Vagina (tissue), 2 donors: ENCODE measurements at places on chromosomes 3 and 15. TPM values are rescaled to one million over a fixed set of nuclear protein-coding genes. Genes with fewer than 3 reads are reported as not detected.
A peak's percentile ranks its signal among the peaks of the same experiment; 100 is the strongest.

- no peak for DNase-seq
- H3K4me1 ChIP-seq = no peaks in the 10 kb centered on the region
- H3K4me3 ChIP-seq = no peak overlapping the region
- no peaks in the 10 kb centered on the region for H3K27me3 ChIP-seq
These were observed 265.4 kb upstream of the ARHGEF26 start for GRCh38 chr3:153855772-153856171.

Gene GOLGA8T
- total RNA-seq = 1.5 TPM

Gene ATP10A
- total RNA-seq = 3.2 TPM

- H3K4me3 ChIP-seq = no peak overlapping the region
- no peaks in the 10 kb centered on the region for H3K4me1 ChIP-seq
- H3K27ac ChIP-seq = no peak overlapping the region
- DNase-seq = no peak
These were observed 10.5 kb downstream of the NUTM1 start for GRCh38 chr15:34353627-34354026.

Gene FOXL2
- 1.5 TPM for total RNA-seq

GRCh38 chr3:53773611-53774368 lies 72.4 kb downstream of the CHDH start:
- H3K4me3 ChIP-seq = no peak overlapping the region
- peak overlapping the region; percentile 76 for H3K27ac ChIP-seq
- peaks cover 25% of the 10 kb centered on the region for H3K4me1 ChIP-seq

GRCh38 chr15:99967841-99968371 lies 234.7 kb upstream of the LYSMD4 start:
- peaks cover 11% of the 10 kb centered on the region for H3K4me1 ChIP-seq
- no peak for DNase-seq
- no peak overlapping the region for H3K4me3 ChIP-seq
- H3K36me3 ChIP-seq = no peaks in the 10 kb centered on the region

- H3K4me1 ChIP-seq = no peaks in the 10 kb centered on the region
- no peak for DNase-seq
- no peak overlapping the region for H3K4me3 ChIP-seq
- H3K27ac ChIP-seq = no peak overlapping the region
- H3K36me3 ChIP-seq = no peaks in the 10 kb centered on the region
- no peaks in the 10 kb centered on the region for H3K27me3 ChIP-seq
These were observed 82.1 kb downstream of the EEFSEC start for GRCh38 chr3:128235207-128235926.

Gene TNIK
- total RNA-seq = 5.9 TPM

Gene POPDC2
- 3.4 TPM for total RNA-seq

DNA sequence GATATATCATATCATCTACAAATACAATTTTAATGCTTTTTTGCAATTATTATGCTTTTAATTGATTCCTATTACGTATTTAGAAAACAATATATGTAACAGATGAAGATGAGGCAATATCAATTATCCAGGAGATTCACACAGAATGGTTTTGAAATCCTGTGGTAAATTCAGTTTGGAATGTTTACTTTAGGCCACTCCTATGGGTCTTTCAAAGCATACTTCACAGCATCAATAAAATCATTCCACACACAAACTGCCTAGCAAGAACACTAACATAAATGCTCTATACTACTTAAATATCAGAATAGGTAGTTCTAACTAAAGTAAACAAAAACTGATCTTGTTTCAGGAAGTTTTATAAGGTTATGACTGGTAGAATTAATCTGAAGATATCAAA lies 90.5 kb downstream of the FAM227B start:
- no peaks in the 10 kb centered on the region for H3K4me1 ChIP-seq
- H3K27ac ChIP-seq = no peak overlapping the region
- no peaks in the 10 kb centered on the region for H3K36me3 ChIP-seq

DNA sequence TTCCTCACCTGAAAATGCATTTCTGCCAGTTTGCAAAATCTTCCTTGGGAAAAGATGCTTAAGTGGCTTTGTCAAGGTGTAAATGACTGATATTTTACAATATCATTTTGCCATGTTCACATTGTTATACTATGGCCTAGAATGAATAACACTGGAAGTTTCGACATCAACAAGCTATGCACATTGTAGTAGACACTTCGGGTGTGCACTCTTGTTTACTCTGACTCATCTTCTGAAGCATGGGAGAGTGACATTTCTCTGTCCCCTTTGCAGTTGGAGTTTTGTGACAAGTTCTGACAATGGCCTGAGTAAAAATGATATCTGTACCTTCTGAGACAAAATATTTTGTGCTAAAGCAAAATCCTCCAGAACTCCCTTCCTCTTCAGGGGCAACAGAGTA lies 567.0 kb upstream of the RGMA start:
- H3K27ac ChIP-seq = no peak overlapping the region
- no peaks in the 10 kb centered on the region for H3K27me3 ChIP-seq
- no peaks in the 10 kb centered on the region for H3K36me3 ChIP-seq
- no peak overlapping the region for H3K4me3 ChIP-seq

GRCh38 chr3:100195375-100195774 lies 65.4 kb upstream of the TBC1D23 start:
- H3K4me1 ChIP-seq = no peaks in the 10 kb centered on the region
- no peak for DNase-seq
- H3K27ac ChIP-seq = no peak overlapping the region
- no peaks in the 10 kb centered on the region for H3K36me3 ChIP-seq

GRCh38 chr3:72346526-72346926 lies 501.7 kb downstream of the SHQ1 start:
- peak overlapping the region; percentile 18 for H3K27ac ChIP-seq
- H3K4me1 ChIP-seq = peaks cover 37% of the 10 kb centered on the region
- no peaks in the 10 kb centered on the region for H3K36me3 ChIP-seq
- H3K4me3 ChIP-seq = no peak overlapping the region
- no peak for DNase-seq

Gene SH3GL3
- 3.9 TPM for total RNA-seq

DNA sequence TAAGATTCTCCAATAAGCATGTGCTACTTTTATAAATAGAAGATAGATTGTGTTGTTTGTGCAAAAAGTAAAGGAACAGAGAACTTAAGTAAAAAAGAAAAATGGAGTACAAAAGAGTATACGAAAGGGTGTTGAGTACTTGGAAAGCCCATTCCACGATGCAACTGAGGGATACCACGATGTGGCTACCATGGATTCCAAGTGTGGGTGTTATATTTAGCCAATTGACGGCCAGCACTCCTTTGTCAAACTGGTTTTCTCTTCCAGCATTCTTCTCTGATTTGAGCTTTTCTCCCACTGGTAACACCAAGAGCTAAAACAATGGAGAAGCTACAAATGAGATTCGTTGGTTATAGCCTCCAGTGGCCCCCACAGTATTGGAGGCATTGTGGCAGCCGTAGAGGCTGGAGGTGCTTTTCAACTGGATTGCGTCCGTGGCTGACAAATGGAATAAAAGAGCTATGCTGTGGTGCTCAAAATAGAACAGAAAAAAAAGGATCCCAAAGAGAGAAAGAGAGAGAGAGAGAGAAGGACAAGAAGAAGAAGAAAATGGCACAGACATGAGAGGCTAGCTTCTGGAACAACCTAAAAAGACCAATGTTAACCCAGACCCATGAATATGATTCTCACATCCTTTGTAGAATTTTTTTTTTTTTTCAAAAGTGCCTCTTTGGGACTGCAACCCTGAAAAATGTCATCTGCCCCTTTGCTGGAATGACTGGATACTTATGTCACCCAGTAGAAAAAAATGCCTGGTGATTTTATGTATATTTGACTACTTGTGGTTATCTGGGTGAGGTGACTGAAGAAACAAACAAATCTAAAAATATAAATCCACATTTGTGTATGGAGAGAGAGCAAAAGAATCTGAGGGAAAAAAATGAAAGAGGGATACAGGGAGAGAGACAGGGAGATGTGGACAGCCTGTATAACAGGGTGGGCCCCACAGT lies 345.1 kb downstream of the RORA start:
- H3K4me1 ChIP-seq = no peaks in the 10 kb centered on the region
- no peaks in the 10 kb centered on the region for H3K27me3 ChIP-seq
- no peak overlapping the region for H3K27ac ChIP-seq
- H3K36me3 ChIP-seq = no peaks in the 10 kb centered on the region
- no peak for DNase-seq

GRCh38 chr3:184188080-184188479 lies 2.1 kb downstream of the ABCF3 start:
- H3K4me3 ChIP-seq = no peak overlapping the region
- no peak overlapping the region for H3K27ac ChIP-seq
- no peaks in the 10 kb centered on the region for H3K27me3 ChIP-seq
- peaks cover 33% of the 10 kb centered on the region for H3K4me1 ChIP-seq

Gene CLEC3B
- 41.7 TPM for total RNA-seq

Gene WWTR1
- total RNA-seq = 181 TPM

GRCh38 chr3:11304175-11304574 lies 32.0 kb downstream of the ATG7 start:
- H3K27ac ChIP-seq = no peak overlapping the region
- DNase-seq = no peak
- H3K4me1 ChIP-seq = no peaks in the 10 kb centered on the region
- peaks cover 35% of the 10 kb centered on the region for H3K36me3 ChIP-seq
- no peaks in the 10 kb centered on the region for H3K27me3 ChIP-seq

- no peak for DNase-seq
- no peaks in the 10 kb centered on the region for H3K27me3 ChIP-seq
- H3K36me3 ChIP-seq = no peaks in the 10 kb centered on the region
These were observed 4.8 kb upstream of the ISLR start for GRCh38 chr15:74168711-74169126.

DNA sequence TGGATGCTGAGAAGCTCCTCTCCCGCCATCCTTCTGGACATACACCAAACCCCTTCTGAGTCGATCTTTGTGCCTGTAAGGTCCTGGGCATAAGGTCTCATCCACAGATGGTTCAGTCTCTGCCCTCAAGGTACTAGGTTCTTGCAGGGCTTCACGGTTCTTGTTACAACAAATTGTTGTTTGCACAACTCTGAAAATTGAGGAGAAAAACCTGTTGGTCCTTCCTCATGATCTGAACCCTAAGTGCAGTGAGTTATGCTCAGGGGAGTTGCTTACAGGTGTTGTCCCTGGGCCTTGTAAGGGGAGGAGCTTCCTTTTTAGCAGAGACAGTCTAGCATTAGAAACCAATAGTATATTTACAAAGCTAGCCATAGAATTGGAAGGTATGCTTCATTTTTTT lies 15.7 kb downstream of the CDCP1 start:
- H3K36me3 ChIP-seq = no peaks in the 10 kb centered on the region
- no peak overlapping the region for H3K4me3 ChIP-seq
- no peaks in the 10 kb centered on the region for H3K27me3 ChIP-seq
- peaks cover 6% of the 10 kb centered on the region for H3K4me1 ChIP-seq
- no peak overlapping the region for H3K27ac ChIP-seq
- no peak for DNase-seq

Gene SLC12A1
- total RNA-seq = not detected

DNA sequence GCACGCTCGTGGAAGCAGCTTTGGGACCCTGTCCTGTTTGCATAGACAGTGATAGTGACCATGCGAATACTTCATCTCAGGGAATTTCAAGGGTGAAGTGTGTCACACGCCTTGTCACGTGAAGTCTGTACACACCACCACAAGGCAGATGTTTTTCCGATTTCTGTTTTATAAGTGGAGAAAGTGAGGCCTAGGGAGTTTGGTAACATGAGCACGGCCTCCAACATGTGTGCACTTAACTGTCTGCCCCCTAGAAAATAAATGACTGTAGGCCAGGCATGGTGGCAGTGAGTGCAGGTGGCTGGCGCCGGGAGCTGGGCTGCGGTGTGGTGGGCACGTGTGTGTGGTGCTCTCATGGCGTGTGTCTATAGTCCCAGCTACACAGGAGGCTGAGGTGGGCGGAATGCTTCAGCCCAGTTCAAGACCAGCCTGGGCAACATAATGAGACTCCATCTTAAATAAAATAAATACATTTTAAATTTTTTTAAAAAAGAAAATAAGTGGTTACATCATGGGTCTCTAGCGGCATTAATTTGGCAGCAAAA lies 42.0 kb downstream of the WHAMM start:
- H3K4me1 ChIP-seq = no peaks in the 10 kb centered on the region
- H3K27me3 ChIP-seq = no peaks in the 10 kb centered on the region
- H3K27ac ChIP-seq = no peak overlapping the region
- no peaks in the 10 kb centered on the region for H3K36me3 ChIP-seq
- H3K4me3 ChIP-seq = no peak overlapping the region
- DNase-seq = no peak

Gene FNDC3B
- total RNA-seq = 68.5 TPM

GRCh38 chr3:143002727-143003126 lies 1.4 kb downstream of the U2SURP start:
- peak overlapping the region; percentile 88 for H3K4me3 ChIP-seq
- H3K27me3 ChIP-seq = no peaks in the 10 kb centered on the region
- H3K4me1 ChIP-seq = peaks cover 61% of the 10 kb centered on the region
- DNase-seq = no peak

GRCh38 chr15:93362821-93363220 lies 273.8 kb upstream of the RGMA start:
- no peak overlapping the region for H3K27ac ChIP-seq
- no peaks in the 10 kb centered on the region for H3K4me1 ChIP-seq
- DNase-seq = no peak
- H3K27me3 ChIP-seq = no peaks in the 10 kb centered on the region

Gene CCDC51
- total RNA-seq = 11.5 TPM

Gene NFKBIZ
- total RNA-seq = 136 TPM

Gene TMEM212
- total RNA-seq = not detected

- H3K27me3 ChIP-seq = no peaks in the 10 kb centered on the region
- DNase-seq = no peak
- no peaks in the 10 kb centered on the region for H3K4me1 ChIP-seq
- no peak overlapping the region for H3K4me3 ChIP-seq
- H3K27ac ChIP-seq = no peak overlapping the region
These were observed 288.4 kb upstream of the DPH6 start for GRCh38 chr15:35834216-35834830.

DNA sequence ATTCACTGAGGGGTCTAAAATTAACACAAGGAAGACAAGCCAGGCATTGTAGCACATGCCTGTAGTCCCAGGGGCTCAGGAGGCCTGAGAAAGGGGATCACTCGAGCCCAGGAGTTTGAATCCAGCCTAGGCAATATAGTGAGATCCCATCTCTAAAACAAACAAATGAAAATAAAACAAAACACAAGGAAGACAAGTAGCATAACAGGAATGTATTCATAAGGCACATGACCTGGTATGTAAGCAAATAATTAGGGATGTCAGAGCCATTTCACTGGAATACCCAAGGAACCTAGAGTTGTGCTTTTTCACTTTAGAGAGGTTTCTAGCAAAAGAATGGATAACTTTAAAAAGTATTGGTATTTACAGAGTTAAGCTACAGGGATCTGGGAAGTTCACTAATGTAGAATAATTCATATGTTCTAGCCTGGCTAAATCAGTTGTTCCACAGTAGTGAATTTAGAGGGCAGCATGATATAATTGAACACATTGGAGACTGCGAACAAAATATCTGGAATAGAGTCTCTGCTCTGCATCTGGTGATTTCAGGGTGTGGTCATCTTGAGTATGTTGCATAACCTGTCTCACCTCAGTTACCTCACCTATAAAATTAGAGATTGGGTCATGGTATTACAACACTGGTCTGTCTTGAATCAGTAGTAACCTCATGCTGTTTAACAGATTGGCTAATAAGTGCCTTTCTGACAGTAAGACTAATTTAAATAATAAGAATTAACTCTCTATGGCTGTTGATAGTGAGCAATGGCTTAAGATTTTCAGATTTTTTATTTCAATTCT lies 9.3 kb downstream of the GRAMD1C start:
- no peak for DNase-seq
- H3K27me3 ChIP-seq = no peaks in the 10 kb centered on the region
- no peaks in the 10 kb centered on the region for H3K4me1 ChIP-seq

- peaks cover 6% of the 10 kb centered on the region for H3K4me1 ChIP-seq
- H3K27me3 ChIP-seq = no peaks in the 10 kb centered on the region
- H3K27ac ChIP-seq = no peak overlapping the region
- no peaks in the 10 kb centered on the region for H3K36me3 ChIP-seq
These were observed 120.8 kb downstream of the FEZF2 start for GRCh38 chr3:62252438-62253157.

- no peak overlapping the region for H3K4me3 ChIP-seq
- peak overlapping the region; percentile 35 for H3K27ac ChIP-seq
- no peaks in the 10 kb centered on the region for H3K27me3 ChIP-seq
- H3K4me1 ChIP-seq = peaks cover 42% of the 10 kb centered on the region
- DNase-seq = no peak
These were observed 54.6 kb downstream of the PPM1L start for GRCh38 chr3:160810362-160811236.
